ENCODE measurements at places on chromosomes 5 and 9. TPM values are rescaled to one million over a fixed set of nuclear protein-coding genes. Genes with fewer than 3 reads are reported as not detected.

HMGCR gene
- 81.5 TPM for total RNA-seq

SELENOP gene
- 433 TPM for total RNA-seq

SPAG8 gene
- 1.9 TPM for total RNA-seq

HACD4 gene
- 14.5 TPM for total RNA-seq

IL17B gene
- total RNA-seq: 8.9 TPM

Data from urinary bladder (tissue), 4 donors.